GM13976 (cell line): ENCODE measurements at places on chromosomes 5 and 9.

DNA sequence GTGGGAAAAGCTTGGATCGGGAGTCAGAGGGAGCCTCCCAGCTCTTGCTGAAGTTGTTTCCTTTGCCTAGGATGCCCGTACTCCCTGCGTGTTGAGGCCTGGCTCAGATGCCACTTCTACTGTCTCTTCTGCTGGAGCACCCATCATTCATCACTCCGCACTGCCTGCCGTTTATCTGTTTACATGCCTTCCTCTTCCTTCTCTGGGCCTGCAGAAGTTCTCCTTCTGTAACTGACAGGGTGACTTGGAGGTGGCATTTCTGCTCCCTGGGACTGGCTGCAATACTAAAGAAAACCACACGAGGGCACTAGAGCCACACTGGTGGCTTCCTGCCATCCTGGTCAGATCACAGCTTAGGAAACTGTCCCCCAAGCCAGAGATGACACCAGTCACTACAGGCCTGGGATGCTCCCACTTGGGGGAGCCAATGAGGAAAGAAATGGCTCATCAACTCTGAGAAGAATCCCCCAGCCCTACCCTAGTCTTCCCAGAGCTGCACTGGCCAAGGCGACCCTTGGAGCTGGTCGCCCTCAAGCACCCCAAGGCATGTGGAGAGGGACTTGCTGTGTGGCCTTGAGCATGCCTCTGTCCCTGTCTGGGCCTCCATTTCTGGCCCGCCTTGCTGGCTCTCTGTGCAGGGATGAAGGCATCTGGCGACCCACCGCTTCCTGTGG, 9.7 kb upstream of the SLC25A51 start:
- DNase-seq = peak; percentile 86

DNA sequence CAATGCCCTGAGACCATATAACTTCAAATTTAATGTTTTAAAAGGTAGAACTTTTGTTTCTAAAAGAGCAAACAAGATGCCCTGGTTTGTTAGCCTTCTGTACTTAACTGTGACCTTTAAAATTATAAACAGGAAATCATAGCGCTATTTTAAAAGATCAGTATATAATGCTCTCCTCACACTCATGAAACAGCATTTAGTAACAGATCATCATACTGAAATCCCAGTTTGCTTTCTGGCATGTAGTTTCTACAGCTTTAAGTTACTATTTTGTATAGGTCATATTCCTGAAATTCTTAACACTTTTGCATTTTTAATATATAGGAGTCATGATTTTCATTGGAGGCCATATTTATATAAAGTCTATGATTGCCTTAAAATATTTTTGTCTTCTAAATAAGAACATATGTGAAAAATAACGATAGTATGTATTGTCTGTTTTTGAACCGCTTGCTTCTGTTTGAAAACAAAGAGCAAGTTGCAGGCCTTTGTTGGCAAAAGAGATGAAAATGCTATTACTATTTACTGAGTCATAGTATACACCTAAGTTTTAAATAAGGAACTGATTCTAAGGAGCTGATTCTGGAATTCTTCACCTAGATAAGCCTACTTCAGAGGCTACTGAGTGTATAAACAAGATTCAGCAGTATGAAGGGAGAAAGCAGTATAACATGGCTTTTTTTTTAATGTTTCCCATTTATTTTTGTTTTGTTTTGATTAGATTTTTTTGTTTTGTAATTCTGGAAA, 20.5 kb downstream of the SRFBP1 start:
- DNase-seq = no peak

GRCh38 chr5:143229896-143230675, 173.4 kb downstream of the NR3C1 start:
- DNase-seq = peak; percentile 79

DNA sequence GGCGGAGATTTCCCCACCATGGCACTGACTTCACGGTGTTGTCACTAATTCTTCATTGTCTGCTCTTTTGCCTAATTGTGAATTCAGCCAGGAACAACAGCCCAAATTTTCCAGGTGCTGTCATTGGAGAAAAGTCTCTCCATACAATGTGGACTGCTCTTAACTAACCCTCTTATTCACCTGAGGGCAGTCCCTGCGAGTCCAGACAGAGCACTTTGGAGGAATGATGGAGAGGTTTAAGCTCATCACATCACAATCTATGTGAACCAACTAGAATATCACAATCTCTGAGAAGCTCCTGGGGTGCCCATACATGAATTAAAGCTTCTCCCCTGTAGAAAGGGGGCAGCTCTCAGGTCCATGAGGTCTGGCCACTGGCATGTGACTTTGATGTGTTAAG, 56.4 kb downstream of the MTX3 start:
- DNase-seq = no peak

DNA sequence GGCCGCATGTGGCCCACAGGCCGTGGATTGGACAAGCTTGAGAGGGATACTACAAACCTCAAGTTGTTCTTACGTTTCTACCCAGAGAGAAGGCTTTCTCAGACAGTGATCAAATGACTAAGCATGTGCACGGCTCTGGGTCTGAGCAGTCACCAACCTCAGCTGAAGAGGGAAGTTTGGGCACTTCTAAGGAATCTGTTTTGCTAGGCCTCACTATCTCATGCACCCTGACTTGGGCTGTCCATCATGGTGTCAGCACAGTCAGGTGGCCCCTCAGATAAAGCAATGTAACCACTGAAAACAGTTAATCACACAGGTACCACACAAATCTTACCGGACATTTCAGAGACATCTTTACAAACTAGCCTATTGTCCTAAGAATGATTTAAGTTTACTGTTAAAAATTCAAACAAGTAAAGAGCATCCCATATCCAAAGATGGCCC, 24.6 kb downstream of the CSF2 start:
- DNase-seq = no peak

GRCh38 chr5:157554179-157555036, 21.2 kb downstream of the ADAM19 start:
- no peak for DNase-seq

DNA sequence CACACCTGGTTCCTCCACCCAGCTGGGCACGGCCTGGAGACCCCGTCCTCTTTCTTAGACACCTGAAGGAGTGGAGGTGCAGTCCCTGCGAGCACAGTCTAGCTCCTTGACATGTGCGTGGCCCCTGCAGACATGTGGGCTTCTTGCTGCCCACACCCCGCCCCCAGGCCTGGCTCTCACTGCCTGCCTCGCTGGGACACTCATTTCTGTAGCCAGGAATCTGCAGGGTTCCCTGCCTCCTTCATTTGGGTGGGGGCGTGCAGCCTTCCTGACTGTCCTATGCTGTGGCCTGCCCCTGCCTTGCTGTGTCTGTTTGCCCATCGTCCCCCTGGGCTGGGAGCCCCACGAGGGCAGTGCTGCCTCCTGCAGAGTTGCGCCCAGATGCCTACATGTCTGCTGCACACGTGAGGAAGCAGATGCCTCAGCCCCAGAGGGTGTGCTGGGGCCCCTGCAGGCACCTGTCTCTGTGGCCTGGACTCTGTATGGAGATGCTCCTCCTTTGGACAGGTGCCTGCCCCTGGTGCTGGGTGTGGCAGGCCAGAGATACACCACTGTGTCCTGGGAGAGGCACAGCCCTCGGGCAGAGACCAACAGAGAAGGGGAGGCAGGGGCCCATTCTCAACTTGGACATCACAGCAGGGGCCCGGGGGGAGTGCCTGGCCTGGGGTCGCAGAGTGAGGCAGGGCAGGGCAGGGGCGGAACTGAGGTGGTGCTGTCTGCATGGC, 22.6 kb downstream of the FLT4 start:
- no peak for DNase-seq

DNA sequence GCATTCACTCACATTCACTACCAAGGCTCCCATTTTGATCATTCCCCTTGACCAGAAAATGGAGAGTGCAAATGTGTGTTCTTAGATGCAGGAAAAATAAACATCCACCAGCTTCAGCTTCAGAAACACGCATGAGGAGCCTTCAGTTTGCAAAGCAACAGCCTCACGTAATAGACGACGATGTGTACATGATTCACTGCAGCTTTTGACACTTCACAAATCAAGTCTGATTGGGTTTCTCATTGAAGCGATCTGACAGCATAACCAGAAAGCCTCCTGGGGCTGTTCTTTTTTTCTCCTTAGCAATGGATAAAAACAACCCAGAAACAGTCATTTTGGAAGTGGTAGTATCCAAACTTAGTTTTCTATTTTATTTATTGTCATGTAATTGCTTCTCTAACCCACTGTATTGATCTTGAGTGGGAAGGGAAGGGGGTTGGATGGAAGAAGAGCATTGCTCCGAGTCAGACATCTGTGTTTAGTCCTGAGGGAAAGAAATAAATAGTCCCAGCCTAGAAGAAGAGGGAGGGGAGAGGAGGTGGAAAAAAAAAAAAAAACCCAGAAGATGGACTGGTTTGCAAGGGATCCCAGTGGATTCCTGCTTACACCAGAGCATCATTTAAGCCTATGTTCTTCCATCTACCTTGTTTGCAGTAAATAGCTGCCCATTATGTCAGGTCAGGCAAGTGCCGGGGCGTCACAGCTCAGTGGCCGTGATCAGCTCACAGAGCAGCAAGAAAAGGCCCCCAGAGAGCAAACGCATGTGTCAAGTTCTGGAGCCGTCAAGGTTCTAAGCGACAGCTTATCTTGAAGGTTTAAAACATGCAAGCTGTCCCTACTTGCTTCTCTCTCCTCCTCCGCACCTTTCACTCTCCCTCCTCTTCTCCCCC, 190.2 kb upstream of the SNX2 start:
- no peak for DNase-seq

- no peak for DNase-seq
Observed at GRCh38 chr5:44747396-44747795, 61.4 kb upstream of the MRPS30 start.

- peak; percentile 61 for DNase-seq
Observed at GRCh38 chr5:132427281-132428146, 58.0 kb downstream of the SLC22A5 start.

DNA sequence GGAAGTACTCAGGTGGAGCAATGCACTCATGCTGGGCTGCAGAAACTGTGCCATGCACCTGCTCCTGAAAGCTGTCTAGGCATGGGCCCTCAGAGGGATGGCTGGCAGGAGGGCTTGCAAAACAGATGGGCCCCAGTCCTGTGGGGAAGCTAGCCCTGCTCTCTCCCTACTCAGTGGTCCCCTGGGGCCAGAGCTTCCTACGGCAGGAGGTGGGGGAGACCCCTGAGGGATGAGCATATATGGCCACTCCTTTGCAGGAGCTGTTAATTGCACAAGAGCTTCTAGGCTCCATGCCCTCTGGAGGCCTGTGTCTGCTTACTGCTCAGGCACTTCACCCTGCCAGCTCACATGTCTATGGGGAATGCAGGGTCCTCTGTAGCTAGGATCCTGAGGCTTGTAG, 545.3 kb upstream of the PTPRD start:
- DNase-seq = no peak

DNA sequence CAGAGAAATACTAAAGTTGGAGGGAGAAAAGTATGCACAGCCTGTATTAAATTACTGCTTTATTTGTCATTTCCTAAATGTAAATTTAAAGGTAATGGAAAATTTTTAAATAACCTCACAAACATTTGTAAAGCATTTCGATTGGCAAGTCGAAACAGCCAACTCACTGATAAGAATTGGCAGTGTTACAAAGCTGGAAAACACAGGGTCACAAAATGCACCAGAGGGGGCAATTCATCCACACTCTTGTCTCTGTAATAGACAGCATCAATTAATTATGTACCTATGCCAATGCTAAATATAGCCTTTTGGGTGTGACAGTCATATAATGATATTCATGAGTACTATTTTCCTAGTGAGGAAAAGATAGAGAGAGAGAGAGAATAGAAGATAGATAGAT, 140.6 kb upstream of the PRLR start:
- no peak for DNase-seq

DNA sequence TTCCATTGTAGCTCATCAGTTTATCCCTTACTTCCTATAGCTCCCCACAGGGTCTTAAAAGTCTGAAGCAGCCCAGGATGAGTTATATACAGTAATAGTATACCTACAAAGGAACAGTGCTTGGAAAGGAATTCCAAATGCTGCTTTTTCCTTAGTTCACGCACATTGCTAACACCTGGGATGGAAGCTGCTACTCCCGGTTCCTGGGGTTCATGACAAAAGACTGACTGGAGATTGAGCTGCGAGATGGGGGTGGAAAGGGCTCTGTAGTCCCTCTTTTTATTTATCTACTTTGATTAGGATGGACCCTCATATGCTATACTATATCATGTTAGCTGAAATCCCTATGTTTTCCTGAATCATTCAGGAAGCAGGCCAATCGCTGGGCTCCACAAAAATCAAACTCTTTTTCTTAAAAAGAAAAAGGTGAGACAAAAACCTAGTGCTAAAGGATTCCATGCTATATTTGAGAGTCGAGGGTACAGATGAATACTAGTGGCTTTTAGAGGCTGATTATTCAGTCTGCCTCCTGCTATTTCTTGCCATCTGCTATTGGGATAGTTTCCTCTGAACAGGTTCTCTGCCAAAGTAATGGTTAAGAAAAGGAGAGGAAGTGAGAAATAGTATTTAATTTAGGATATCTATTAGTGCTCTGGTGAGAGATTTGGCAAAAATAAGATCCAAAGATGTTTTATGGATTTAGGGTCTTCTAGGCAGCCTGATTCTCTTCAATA, 81.2 kb downstream of the MRPS27 start:
- no peak for DNase-seq
